Pulmonary artery endothelial cell (primary cell): ENCODE measurements at places on chromosomes 11 and 22. TPM values are rescaled to one million over a fixed set of nuclear protein-coding genes. Genes with fewer than 3 reads are reported as not detected.
A peak's percentile ranks its signal among the peaks of the same experiment; 100 is the strongest.

Gene ELFN2
- under 0.01 and 0.04 TPM in 2 replicates for total RNA-seq

Gene JAML
- total RNA-seq = 0.13 and 0.35 TPM in 2 replicates

Gene LRRC10B
- not detected in 2 replicates for total RNA-seq

Gene TIMP3
- total RNA-seq = 0.07 and 0.85 TPM in 2 replicates

Gene PRG3
- total RNA-seq = not detected in 2 replicates

Gene FGF19
- total RNA-seq = not detected in 2 replicates

Gene ARVCF
- 52.8 and 79.3 TPM in 2 replicates for total RNA-seq

DNA sequence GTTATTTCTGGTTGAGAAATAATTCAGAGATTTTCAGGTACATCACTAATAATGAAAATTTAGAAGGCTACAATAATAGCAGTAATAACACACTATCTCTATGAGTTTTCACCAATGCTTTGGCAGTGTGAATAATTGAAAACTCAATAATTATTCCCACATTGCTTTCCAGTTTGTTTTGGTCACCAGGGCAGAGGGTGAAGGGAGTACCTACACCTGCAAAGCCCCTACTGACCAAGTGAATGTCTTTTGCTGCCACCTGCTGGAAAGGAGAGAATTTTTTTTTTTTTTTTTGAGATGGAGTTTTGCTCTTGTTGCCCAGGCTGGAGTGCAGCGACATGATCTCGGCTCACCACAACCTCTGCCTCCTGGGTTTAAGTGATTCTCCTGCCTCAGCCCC, 3.2 kb downstream of the NELL1 start:
- no peak for DNase-seq

- no peak for DNase-seq
Observed at GRCh38 chr22:37333724-37334460, 51.6 kb downstream of the CYTH4 start.

DNA sequence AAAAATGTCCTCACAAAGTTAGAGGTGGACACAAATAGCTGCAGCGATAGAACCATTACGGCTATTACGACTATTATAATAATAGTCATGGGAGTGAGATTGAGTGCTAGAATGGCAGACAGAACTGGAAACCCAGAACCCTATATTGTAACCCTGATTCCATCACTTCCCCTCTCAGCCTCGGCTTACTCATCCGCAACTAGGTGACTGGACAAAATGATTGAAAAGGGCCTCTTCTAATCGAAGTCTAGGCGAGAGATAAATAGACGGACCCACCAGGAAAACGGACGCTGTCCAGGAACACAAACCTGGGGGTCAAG, 629 bp downstream of the PSMA1 start:
- no peak for DNase-seq

GRCh38 chr11:121792185-121792584, 323.8 kb downstream of the BLID start:
- DNase-seq = no peak

GRCh38 chr11:61893981-61894380, 2.6 kb upstream of the FADS3 start:
- peak; percentile 17 for DNase-seq

- DNase-seq = no peak
Observed at GRCh38 chr11:85712953-85713352, 27.0 kb upstream of the CCDC89 start.

DNA sequence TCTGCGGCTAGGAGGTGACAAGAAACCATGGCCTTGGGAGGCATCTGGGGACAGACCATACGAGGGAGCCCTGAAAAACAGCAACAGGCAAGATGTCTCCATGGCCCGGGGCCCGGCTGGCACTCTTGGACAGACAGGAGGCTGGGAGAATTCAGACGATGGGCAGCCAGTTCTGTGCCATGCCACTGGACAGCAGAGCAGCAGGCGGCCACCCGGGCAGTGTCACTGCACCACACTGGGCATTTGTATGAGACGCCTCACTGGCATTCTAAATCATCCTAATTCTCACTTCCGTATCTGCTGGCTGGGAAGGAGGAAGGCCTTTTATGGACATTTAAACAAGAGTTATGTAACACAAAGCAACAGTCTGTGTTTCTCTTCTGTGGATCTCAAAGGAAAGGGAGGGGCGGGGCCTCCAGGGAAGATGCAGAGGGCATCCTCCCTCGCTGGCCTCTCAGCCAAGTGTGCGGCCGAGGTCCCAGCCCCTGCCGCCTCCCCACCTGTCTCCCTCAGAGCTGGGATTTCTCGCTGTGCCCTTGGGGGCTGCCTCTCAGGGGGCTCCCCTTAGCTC, 350.3 kb downstream of the SHANK2 start:
- no peak for DNase-seq

DNA sequence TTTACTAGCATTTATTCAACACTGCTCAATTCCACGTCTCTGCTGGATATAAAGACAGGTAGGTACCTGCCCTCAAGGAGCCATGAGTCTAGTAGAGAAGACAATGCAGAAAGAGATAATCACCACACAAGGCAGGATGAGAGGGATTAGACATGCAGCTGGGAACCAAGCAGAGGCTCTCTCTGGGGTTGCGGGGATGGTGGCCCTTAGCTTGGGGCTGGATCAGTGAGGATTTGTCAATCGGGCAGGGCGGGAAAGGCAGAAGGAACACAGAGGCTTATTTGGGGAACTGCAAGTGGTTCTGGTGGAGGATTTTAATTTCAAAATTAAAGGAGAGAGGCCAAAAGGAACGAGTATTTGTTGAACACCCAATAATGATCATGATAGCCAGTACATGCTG, 8.5 kb upstream of the DMC1 start:
- DNase-seq = no peak

DNA sequence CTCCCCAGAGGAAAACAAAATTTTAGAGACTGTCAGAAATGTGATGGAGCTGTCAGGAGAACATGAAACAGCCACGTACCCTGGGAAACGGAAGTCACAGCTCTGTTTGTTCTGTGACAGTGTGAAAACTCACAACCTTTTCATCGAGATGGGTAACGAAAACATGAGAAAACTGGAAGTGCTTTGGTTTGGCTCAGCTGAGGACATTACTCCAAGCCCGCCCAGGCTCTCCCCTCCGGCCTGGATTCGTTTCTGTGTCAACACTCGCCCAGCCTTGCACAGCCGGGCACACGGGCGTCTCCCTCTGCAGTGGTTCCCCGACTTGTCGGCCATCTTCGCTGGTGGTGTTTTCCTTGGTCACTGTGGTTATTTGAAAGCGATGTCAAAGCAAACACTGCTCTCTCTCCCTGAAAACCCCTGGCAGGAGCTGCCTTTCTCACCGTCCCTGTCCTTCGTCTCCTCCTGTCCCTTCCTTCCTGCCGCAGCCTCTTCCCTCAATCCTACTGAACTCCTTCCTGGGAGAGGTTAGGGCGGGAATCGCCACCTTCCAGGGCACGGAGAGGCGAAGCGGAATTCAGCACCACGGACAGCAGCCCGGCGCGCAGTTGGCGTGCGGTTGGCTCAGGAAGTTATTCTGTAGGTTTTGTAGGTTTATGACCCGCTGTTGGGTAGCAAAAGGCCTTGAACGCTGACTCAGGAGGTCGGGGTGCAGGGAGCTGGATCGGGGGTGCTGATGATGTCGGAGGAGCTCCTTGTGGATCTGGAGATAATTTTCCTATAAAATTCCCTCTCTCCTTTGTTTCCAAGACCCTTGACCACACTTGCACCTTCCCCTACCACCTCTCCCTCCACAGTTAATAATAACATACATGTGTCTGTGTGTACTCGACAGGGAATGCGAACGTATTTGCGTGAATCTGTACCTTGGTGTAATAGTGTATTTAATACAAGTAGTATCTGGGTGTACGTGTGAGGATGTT, 13.1 kb upstream of the RPS19BP1 start:
- DNase-seq = no peak

DNA sequence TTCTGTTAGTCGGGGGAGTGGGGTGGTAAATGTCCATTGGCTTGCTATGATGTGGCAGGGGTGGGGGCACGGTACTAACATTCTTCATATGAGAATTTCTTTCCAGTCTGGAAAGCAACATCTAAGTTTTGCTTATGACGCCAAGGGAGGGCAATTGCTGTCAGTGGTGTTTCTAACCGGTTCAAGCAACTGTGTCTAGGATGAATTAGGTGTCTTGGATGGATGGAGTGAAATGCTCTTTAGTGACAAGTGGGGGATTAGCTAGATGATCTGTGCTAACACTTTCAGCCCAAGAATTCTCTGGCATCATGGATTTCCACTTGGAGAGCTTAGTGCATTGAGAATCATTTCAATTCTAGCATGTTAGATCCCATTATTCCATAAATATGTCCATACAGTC, 262.6 kb upstream of the SORL1-AS1 start:
- no peak for DNase-seq

DNA sequence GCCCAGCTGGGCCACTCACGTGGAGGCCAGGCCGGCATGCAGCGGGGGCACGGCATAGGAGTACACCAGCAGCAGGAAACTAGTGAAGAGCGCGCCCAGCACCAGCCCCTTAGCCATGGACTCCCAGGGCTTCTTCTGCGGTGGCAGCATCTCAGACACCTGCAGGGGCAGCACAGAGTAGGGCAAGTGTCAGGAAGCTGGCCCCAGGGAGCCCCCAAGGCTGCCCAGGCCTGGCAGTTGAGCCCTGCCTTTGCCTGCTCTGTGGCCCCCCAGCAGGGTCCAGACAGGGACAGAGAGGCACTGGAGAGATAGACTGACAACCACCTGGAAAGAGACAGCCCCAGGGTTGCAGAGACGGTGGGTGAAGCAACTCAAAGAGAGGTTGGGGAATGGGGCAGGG, 10.7 kb upstream of the SEC14L6 start:
- no peak for DNase-seq

- DNase-seq = no peak
Observed at GRCh38 chr11:111703576-111703975, 62.6 kb downstream of the PPP2R1B start.

DNA sequence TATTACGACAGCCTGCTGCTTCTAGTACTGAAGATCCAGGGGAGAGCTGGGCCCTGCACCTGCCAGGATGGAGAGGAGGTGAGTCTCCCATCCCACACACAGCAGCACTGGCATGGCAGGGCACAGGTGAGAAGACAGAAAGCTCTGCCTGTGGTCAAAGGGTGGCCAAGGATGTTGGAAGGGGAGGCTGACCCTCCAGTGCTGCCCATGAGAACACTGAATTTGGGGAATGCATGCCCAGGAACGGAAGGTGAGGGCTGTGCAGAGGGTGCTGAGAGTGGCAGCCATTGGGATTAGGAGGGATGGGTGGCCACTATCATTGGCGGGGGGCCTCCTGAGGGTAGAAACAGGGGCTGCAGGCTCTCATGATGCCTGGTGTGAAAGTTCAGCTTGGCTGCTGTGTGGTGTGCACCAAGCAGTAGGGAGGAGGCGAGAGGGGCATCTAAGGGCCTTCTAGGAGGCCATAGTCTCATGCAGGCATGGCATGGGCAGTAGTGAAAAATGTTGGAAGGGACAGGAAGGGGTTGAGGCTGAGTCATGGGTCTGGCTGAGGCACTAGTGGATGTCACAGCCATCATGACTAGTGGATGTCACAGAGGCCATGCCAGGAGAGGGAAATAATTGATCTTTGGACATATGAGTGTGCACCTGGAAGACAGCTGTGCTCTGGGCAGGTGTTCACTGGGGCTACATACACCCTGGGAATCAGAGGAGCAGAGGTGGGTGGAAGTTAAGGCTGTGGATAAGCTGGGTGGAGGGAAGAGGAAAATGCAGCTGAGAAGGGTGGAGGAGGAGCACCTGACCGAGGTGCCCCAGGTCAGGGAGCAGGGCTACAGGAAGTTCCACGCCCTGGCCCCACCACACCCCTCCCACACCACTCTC, 2.5 kb upstream of the LRRC74B start:
- no peak for DNase-seq

GRCh38 chr11:74409633-74410032, 11.4 kb upstream of the PGM2L1 start:
- no peak for DNase-seq

- no peak for DNase-seq
Observed at GRCh38 chr11:44300844-44301563, 8.9 kb downstream of the ALX4 start.

- no peak for DNase-seq
Observed at GRCh38 chr11:113119074-113119473, 157.9 kb downstream of the NCAM1 start.
